ENCODE measurements at places on chromosomes 7 and 10.
A peak's percentile ranks its signal among the peaks of the same experiment; 100 is the strongest.

DNA sequence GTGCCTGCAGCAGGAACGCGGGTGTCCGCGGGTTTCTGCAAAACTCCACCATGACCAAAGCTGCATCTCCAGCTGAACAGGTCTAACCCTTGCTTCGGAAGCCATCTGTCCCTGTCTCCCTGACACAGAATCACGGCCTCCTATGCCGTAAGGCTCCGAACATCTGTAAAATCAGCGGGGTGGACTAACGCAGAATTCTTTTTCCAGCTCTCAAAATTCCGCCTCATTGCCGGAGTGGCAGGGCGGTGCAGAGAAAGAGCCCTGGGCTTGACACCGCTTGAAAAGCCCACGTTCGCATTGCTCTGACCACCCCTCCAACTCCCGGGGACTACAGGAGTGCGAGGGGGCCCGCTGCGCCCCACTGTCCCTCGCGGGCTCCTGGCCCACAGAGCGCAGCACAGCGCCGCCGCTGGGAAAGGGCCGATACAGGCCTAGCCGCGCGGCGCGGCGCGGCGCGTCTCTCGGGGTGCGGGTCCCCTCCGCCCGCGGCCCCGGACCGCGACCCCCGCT lies 409 bp downstream of the DNMBP start:
- DNase-seq: no peak

DNA sequence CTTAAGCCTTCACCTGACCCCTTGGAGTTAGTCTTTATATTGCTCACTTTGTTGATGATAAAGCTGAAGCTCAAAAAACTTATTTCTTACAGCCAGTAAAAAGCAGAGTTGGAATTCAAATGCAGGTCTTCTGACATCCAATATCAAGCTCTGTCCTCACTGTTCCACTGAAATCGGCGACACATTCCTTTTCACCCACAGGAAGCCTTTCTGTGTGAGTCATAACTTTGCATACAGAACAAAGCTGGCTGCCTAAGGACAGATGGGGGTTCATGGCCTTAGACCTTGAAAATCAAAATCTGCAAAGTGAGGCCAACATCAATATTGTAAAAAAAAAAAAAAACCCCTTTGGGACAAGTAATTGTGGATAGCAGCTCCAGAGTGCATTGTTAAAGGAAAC lies 21.8 kb upstream of the AKR1B1 start:
- DNase-seq: no peak

DNA sequence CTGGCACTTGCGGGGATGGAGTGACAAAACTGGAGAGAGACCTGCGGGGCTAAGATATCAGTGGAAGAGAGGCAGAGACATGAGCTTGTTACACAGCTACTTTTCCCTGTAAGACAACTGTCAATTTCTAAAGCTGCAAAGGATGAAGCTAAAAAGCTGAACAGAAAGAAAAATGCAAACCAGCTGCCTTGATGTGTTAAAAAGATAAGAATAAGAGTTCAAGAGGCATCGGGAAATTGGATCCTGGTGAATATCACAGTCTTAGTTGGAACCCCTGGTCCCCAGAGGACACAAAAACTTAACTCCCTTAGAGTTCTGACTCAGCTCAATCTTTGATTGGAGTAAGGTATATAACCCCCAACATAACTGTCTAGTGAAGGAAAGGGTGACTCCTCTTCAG lies 38.8 kb downstream of the VPS41 start:
- no peak for DNase-seq

DNA sequence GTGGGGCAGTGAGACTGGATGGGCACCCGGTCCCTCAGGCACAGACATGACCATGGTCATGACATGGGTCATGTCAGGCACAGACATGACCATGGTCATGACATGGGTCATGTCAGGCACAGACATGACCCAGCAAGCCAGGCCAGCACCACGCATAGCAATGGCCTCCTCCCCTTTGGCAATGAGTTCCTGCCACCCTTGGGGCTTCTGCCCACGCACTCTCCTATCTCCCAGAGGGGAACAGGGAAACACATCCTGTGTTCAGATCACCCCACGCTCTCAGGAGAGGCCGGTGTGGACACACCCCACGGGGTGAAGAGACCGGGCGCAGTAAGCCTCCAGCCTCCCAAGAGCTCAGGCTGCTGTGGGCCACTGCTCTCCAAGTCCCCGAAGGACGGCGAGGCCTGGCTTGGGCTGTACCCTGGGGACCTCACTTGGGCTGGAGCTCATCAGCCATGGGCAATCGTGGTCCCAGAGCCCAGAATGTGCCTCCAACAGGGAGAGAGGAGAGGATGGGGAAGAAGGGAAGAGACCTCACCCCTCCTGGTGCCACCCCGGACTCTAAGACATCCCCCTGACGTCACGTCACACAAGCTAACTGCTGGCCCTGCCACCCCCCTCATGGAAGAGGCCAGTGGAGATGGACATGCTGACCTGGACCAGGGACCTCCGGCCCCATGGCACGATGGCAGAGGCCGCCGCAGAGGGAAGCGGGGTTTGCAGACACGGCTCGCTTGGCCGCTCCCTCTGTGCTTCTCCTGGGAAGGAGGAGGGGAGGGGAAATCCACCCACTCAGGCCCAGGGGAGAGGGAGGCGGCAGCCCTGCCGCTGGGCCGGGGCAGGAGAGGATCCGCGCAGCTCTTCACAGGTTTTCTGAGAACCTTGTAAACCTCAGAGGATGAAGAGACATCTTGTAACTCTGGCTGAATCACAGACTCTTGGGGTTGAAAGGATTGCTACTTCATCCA lies 269.6 kb downstream of the ELFN1 start:
- DNase-seq: no peak

DNA sequence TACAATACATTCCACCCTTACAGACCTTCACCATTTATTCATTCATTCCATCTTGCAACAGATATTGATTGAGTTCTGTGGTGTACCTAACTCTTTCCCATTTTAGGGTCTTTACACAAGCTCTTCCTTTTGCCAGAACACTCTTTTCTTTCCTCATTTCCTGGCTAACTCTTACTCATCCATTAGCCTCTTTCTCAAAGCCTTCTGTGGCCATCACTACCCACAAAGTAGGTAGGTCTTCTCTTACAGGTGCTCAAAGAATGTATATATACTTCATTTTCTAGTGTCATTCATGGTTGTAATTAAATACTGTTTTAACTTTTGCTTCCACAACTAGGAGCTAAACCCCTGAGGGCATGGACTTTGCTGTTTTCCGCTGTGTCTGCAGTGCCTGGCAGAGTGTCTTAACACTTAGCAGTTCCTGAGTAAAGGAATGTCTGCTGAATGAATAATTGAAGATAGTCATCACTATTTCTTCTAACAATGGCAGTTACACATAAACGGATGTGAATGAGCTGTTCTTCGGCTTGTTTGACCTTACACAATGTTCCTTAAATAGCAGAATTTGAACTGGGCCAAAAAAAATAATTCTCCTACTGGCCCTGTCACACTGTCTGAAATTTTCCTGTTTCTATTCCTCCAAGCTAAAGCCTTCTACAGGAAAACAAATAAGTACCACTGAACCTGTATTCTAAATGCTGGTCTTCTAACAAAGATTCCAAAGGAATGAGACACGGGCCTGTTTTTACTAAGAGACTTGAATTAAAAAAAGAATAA lies 15.1 kb downstream of the BCAP29 start:
- DNase-seq: peak; percentile 78

- DNase-seq: no peak
These were observed 20.1 kb downstream of the PILRA start for GRCh38 chr7:100393233-100393905.

DNA sequence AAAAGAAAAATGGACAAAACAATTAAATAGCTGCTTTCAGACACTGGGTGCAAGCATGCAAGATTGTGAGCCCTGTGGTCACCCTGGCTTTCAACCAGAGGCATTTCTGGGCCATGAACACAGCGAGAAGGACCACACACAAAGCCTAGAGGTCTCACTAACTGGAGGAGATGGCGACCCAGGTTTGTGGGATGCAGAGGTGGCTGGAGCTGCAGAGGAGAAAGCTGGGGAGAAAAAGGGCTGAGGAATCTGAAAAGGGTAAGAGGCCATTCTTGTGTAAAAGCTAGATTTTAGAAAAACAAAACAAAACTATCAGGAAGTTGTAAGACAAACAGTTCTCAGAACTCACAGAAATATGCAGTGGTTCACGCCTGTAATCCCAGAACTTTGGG lies 30.1 kb upstream of the PTPRN2 start:
- DNase-seq: no peak

DNA sequence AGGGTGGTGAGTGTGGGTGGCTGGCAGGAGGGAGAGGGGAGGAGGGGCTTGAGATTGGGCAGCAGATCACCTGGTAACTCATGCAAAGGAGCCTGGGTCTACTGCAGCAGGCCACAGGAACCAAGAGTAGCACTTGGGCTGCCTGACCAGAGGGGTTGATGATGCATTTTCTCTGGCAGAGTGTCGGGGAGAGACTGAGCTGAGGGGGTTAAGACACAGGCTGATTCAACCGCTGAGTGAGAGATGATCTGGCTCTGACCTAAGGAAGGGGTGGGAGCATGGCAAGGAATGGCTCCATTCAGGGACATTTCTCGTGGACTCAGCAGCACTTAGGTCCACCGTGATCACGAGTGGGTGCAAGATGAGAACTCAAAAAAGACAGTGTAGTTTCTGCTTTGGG lies 115.5 kb upstream of the STK17A start:
- DNase-seq: no peak

- DNase-seq: no peak
These were observed 176.9 kb downstream of the LRRC4 start for GRCh38 chr7:127854383-127854782.

- no peak for DNase-seq
These were observed 52.6 kb downstream of the ZNF37A start for GRCh38 chr10:38146579-38147333.

- no peak for DNase-seq
These were observed 137.3 kb upstream of the FRMD4A start for GRCh38 chr10:14468023-14468441.

- DNase-seq: peak; percentile 10
These were observed 181.1 kb downstream of the SDHAF3 start for GRCh38 chr7:97298561-97298960.

GRCh38 chr7:96120445-96121225 lies 201.3 kb downstream of the SLC25A13 start:
- DNase-seq: no peak

DNA sequence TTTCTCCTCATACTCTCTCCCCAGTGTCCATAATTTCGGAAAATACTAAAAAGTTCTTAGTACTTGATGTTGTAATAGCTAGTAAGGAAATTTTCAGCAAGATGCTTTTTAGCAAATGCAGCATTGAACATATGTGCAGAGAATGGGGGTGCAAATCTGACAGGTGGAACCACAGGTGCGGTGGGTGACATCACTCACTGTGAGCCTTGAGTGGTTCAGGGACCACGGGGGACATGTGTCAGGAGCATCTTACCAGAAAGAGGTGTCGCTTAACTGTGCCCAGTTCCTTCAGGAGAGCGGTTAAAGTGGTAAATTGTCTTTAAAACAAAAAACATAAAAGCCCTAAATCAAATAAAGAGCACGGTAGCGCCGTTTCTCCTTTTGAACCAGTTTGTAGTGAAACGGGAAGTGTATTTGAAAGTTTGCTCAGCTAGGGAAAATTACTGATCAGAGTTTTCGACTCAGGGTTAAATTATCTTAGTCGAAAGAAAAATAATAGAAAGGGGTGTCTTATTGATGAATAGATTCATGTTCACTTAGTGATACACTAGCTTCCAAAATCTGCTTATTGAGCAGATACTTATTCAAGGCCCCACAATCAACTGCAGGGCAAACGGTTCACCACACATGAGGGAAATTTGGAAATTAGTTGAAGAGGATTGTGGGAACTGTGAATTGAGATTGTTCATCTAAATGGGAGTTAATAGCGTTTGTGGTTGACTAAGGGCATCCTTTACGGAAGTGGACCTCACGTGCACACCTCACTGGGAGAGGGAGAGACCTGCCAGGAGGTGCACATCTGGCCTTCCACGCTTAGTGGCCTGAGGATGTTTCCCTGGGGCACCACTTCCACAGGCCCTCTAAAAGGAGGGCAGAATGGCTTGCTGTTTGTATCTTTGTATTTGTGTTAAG lies 12.7 kb downstream of the CUL1 start:
- DNase-seq: no peak

DNA sequence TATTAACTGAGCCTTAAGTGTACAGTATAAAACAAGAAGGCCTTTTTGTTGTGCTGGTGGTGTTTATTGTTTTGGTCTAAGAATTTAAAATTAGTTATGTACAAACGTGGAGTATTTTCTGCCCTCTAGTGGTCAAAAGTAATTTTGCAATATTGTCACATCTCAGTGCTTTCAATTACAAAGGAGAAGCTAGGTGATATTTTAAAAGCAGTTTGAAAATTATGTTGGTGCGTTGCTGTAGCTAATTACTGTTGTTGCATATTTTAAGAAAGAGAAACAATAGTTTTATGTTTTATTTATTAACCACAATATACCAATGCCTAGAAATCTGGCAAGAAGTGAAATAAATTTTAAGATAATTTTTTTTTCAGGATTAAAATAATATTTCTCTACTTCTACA lies 11.4 kb downstream of the NPVF start:
- peak; percentile 34 for DNase-seq

GRCh38 chr10:132774181-132774901 lies 11.6 kb downstream of the NKX6-2 start:
- no peak for DNase-seq

DNA sequence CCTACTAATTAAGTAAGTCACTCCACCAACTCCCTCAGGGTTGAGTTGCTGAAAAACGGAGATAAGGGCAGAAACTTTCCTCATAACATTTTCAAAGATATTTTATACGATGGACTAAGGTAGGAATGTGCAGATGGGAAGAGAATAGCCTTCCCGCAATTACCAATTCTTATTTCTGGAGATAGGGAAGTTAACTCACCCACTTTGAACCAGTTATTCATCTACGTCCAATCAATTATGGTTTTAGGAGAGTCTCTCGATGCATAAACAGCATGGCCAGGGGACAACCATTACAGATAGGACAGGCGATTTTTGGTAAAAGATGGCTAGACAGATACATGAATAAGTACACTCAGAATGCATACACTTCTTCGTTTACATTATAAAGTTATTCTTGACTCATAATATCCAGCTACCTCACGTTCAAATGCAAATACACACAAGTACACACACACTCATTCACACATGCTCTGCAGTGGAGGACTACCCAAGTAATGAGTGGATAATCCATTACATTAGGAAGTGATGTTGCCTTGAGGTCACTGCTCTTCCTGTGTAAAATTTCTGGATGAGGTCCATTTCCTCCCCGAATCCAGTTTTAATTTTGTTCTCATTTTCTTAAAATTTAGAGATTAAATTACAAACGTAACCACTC lies 25.2 kb upstream of the IMMP2L start:
- no peak for DNase-seq

Measured in HS-5 (cell line).